ENCODE measurements at places on chromosomes 1 and 21.

DNA sequence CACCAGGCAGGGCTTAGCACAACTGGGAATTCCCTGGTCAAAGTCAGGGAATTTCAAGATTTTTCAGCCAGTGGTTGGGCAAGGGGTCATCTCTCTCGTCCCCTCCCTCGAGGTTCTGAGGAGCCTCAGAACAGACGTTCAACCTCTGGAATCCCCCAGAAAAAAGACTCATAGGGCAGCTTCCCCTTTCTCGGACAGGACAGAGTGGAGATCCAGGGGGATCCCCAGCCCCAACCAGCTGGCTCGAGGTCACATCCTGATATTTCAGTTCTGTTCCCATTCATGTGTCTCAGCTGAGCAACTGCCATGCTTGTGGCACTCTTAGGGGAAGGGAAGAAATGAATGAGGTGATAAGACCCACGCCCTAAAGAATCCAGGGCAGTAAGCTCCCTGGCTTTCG lies 4.9 kb upstream of the LAD1 start:
- no peak for DNase-seq

DNA sequence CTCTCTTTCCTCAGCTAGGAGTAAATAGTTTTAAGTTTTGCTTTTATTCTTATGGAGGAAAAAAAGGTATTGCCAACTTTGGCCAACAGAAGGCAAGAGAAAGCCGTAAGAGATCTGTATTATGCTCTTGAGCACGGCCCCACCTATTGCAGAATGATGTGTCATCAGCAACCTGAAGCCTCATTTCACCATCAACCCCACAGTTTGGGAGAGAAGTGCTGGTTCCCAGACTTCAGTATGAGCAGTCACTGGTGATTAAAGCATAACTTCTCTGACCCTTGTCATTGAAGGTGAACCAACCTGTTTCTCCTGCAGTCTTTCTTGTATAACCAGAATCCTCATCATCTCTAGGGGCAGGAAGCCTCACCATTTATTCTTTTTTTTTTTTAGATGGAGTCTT lies 100.2 kb downstream of the SIPA1L2 start:
- no peak for DNase-seq

DNA sequence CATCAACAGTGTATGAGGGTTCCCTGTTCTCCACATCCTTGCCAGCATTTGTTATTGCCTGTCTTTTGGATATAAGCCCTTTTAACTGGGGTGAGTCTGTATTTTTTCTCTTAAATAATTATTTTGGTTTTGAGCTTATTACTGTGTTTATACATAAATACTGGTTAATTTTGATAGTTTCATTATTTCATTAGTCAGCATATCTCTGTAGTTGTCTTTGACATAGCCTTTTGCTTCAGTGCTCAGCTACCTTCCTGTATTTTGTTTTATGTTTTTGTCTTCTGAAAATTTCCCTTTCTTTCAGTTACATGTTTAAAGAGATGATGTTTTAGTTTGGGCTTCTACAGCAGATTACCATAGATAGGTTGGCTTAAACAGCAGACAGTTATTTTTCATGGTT lies 138.1 kb downstream of the XPR1 start:
- no peak for DNase-seq

- DNase-seq: no peak
Observed at GRCh38 chr1:236421850-236422516, 27.9 kb downstream of the EDARADD start.

DNA sequence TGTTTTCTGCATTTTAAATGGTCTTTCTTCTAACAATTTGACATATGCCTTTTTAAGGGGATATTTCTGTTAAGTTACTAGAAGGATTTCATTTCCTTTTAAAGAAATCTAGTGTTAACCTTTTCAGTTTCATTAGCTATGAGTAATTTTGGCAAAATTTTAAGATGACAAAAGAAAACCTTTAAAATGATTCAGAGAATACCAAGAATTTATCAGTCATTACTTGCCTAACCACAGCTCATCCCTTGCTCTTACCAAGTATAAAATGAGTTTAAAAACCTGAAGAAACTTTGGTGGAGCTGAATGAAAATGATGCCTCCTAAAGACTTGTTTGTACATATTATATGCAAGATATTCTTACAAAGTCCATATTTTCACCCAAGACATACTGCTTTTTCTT lies 101.7 kb downstream of the NEK7 start:
- peak; percentile 92 for DNase-seq

- DNase-seq: no peak
Observed at GRCh38 chr1:101338714-101339430, 102.1 kb downstream of the S1PR1 start.

DNA sequence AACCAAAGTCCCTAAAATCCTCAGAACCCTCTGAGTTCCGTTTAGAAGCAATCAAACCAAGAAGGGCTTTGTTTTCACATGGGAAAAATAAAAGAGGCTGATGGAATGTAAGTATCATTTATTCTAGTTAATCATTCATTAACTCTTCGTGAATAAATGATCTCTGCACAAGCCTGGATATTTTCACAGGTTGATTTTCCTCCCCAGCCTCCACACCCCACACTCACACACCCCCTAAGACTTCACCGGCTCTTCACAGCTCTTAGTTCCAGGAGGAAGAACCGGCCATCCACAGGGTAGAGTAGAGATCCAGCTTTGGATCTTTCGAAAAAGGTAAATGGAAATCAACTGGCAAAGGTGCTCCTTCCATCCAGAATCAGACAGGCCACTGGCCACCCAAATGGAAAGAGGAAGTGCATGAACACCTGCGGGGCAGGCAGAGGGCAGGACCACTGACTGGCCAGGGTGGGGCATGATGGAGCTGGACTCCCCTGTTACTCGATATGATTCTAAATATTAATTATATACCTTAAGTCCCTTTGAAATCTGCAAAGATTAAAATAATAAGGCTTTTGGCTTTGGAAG lies 10.0 kb downstream of the C1orf198 start:
- DNase-seq: no peak

DNA sequence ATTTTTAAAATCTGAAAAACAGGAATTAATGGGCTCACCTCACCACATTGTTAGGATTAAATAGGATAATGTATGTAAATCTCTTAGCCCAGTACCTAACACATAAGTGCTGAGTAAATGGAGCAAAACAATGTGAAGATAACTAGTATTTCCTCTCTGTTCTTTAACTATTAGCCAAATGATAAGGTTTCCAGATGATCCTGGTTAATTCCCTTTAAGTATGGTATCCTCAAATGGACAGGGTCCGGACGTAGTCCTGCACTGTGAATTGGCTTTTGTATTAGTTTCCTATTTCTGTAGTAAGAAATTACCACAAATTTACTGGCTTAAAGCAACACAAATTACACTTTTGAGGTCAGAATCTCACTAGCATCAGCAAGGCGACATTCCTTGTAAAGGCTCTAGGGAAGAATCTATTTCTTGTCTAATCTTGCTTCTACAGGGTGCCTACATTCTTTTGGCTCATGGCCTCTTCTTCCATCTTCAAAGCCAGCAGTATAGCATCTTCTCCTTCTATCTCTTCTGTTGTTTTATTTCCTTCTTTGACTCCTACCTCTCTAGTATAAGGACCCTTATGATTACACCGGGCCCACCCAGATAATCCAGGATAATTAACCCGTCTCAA lies 17.1 kb downstream of the SCAF4 start:
- DNase-seq: no peak

DNA sequence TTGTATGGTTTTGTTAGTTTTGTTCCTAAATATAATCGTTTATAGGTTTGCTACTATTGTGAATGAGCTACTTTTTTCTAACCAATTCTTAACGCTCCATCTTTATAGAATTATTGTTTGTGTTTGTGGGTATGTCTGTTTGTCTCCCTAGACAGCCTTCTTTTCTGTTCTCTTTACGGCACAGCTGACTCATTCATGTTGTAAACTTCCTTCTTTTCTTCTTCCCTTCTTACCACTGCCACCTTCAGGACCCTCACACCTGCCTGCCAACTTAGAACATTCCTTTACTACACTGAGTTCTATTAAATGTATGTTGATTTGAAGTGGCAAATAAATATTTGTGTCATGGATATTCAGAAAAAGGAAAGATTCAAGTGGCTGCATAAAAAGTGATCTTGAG lies 29.1 kb downstream of the AK5 start:
- no peak for DNase-seq

DNA sequence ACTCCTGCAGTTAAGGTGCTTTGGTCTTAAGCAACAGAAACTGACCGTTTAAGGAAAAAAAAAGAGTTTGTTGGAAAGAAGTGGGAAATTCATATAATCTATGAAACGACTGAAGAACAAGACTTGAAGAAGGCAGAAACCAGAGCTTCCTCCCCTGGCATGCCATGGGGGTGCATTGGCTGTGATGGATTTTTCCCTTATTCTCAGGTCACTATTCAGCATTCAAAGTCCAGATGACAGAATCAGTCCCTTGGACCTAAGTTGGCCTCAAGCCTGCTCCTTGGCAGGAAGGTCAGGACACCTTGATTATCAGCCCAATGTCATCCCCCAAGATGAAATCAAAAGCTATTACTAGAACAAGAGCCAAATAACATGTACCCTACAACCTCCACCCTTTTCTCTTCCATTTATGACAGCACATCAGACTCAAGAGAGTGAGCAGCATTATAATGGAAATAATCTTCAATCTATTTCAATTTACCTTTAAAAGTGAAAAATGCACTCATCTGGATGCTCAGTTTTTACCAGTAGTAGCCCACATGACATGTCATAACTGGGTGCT lies 15.8 kb upstream of the TMEM9 start:
- no peak for DNase-seq

DNA sequence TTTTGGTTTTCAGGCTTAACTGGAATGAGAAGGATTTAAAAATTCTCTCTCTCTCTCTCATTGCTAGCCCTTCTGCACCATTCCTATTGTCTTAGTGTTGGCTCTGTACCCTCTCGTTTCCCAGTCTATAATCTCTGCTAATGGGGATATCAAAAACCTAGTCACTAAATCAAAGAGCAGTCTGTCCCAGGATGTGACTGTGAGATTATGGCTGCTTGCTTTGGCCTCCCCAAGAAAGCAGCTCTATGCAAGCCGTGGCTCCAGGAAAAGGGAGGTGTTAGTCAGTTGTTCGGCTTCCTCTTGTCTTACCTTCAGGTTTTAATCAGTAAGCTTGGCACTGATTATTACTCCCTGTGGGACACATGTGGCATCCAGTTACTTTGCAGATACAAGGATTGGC lies 468.8 kb downstream of the USP25 start:
- DNase-seq: no peak

DNA sequence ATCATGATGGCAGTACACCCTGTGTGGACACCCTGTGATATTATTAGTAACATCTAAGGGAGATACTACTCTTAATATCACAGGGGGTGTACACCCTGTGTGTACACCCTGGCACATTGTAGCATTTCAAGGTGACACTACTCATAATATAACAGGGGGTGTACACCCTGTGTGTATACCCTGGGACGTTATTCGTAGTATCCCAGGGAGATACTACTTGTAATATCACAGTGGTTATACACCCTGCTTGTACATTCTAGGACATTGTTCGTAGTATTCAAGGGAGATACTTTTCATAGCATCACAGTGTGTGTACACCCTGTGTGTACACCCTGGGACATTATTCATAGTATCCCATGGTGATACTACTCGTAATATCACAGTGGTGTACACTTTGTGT lies 67.4 kb upstream of the CNIH3 start:
- no peak for DNase-seq

- DNase-seq: no peak
Observed at GRCh38 chr21:38544661-38545060, 46.4 kb upstream of the ERG start.

GRCh38 chr21:33856893-33857527 lies 58.6 kb downstream of the ATP5PO start:
- DNase-seq: no peak

DNA sequence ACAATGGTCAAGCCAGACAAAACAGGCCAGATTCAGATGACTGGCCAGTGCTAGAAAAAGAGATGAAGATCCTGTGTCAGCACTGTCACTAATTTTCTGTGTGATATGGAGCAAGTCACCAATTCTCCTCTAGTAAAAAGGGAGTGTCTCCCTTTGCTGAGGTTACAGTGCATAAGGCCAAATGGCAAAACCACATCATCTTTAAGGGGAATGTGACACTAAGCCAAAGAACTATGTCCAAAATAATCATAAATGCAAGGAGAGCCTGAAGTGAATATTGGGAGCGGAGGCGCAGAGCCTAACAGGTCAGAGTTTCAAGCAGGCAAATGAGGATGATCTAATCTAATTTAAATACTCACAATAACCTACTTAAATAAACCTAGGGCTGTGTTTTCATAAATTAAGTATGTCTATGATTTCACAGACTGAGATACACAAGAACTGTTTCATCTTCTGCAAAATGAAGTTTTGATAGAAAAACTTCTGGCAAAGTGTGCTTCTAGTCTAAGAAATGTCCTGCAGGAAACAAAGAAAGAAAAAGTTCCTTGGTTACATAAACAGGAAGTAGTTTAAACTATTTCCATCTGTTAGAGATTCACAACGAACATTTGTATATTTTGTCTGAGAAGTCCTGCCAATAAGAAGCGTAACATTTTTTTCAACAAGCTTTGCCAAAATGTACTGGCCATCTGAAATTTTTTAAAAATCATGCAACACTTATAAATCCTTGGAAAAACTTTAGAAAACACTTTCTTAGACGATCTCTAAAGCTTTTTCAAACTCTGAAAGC lies 290.2 kb downstream of the LRRC40 start:
- peak; percentile 5 for DNase-seq

- DNase-seq: peak; percentile 80
Observed at GRCh38 chr1:41456847-41457540, 27.5 kb downstream of the EDN2 start.

DNA sequence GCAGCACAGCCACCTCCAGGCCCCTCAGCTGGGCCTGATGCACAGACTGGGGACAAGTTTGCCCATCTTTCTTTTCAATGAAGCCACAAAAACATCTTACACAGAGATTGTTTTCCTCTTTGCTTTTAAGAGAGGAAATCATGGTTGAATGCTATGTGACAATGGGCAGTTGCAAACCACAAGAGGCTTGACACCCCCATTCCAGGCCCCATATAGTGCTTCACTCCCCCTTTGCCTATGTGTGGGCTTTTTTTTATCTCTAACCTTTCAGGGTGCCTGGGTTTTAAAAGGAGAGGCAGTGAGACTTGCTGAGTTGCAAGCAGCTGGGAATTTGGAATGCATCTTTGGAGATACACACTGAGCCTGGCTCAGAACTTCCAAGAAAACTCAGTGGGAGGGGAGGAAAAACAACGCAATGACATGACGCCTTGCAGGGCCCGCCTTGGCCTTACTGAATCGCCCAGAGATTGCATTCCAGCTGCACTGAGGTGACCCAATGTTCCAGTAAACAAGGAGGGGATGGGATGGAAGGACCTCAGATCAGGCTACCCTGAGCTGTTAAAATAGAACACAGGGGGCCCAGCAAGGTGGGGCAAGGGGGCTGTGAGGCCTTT lies 145.2 kb upstream of the ZNF648 start:
- DNase-seq: peak; percentile 31

- no peak for DNase-seq
Observed at GRCh38 chr1:18560692-18561091, 70.0 kb upstream of the PAX7 start.

GRCh38 chr1:67735806-67736627 lies 51.0 kb downstream of the GADD45A start:
- DNase-seq: peak; percentile 82
